ENCODE measurements at places on chromosomes 2 and 18. TPM values are rescaled to one million over a fixed set of nuclear protein-coding genes. Genes with fewer than 3 reads are reported as not detected.

DNA sequence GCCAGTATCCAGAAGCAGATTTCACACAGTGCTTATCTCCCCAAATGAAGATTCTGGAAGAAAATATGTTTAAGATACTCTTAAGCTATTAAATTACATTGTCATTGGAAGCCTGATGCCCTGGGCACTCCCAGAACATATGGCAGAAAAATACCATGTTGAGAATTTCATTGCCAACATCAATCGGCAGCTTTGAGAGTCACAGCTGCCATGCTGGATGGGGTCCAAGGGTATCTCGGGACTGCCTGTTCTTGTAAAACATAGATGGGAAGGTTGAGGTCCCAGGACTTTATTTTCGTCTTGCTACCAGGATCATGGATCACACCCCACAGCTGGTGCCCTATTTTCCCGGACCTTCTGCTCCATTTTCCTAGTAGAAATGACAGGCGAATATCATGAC lies 632.5 kb downstream of the SUCLG1 start:
- no peaks in the 10 kb centered on the region for H3K27me3 ChIP-seq
- no peak for DNase-seq
- H3K4me1 ChIP-seq, result no peaks in the 10 kb centered on the region
- no peak overlapping the region for H3K4me3 ChIP-seq

The DYNC1I2 gene
- total RNA-seq, result 67.8 TPM

DNA sequence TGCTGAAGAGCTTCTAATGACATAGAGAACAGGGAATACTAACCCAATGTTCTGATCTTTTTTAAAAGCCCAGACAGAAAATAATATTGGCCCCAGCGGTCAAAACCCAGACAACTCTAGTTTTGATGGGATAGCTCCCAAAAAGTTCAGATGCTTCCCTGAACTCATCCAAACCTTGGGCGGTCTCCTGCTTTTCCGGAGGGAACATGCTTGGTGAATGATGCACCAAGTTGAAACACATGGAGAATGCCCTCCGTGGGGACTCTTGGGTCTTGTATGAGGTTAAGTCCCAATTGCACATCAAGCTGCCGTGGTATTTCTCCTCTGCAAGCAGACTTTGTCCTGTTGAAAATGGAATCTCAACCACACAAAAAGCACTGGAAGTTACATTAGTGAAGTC lies 120.7 kb upstream of the CTAGE1 start:
- no peaks in the 10 kb centered on the region for H3K36me3 ChIP-seq
- H3K4me1 ChIP-seq, result no peaks in the 10 kb centered on the region
- H3K27ac ChIP-seq, result peak overlapping the region; percentile 62
- DNase-seq, result peak; percentile 85
- no peak overlapping the region for H3K4me3 ChIP-seq

DNA sequence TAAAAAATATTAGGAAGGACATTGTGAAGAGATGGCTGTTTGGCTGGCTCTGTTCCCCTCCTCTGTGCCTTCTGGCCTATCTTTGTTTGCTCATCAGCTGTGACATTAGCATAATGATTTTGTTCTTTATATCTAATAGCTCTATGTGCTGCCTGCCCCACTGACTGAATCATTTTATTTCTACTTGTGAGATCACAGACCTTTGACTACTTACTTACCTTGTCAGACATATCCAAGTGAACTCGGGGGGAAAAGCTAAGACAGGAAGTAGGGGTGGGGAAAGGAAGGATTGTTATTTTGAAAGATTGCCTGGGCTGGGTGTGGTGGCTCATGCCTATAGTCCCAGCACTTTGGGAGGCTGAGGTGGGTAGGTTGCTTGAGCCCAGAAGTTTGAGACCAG lies 104.2 kb downstream of the ASAP2 start:
- peaks cover 46% of the 10 kb centered on the region for H3K4me1 ChIP-seq
- DNase-seq, result no peak
- no peaks in the 10 kb centered on the region for H3K27me3 ChIP-seq
- no peaks in the 10 kb centered on the region for H3K36me3 ChIP-seq
- H3K27ac ChIP-seq, result peak overlapping the region; percentile 75
- H3K4me3 ChIP-seq, result no peak overlapping the region

- H3K27ac ChIP-seq, result no peak overlapping the region
- no peaks in the 10 kb centered on the region for H3K27me3 ChIP-seq
- no peak overlapping the region for H3K4me3 ChIP-seq
- no peaks in the 10 kb centered on the region for H3K36me3 ChIP-seq
- no peak for DNase-seq
These were observed 14.4 kb upstream of the RPE start for GRCh38 chr2:209988010-209988409.

DNA sequence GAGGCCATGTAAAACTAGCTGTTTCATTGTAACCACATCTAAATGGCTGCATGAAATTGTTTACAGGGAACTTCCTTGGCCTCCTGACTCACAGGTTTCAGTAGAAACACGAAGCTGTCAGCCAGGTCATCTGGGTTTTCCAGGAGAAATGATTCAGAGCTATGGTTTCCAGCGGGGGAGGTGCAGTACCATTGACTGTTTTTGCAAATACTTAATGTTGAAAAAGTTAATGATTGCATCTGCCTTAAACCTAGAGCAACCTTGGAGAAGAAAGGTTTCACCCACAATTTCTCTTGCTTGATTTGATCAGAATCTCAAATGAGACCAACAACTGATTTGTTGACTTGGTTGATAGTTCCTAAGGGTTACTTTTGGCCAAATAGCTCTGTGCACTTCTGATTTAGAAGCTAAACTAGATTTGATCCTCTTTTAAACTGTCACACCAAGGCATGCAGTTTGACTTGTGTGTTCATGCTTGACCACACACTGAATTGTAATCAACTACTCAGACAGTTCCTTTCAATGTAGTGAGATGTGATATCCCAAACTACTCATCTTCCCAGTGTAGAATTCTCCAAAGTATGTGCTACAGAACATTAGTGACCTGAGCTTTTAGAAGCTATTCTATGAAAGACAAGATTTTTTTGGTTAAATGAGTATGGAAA lies 193.5 kb upstream of the CHST9 start:
- no peak for DNase-seq
- H3K27ac ChIP-seq, result no peak overlapping the region
- no peak overlapping the region for H3K4me3 ChIP-seq
- H3K27me3 ChIP-seq, result no peaks in the 10 kb centered on the region
- no peaks in the 10 kb centered on the region for H3K4me1 ChIP-seq
- no peaks in the 10 kb centered on the region for H3K36me3 ChIP-seq

- H3K27me3 ChIP-seq, result no peaks in the 10 kb centered on the region
- no peak for DNase-seq
- no peaks in the 10 kb centered on the region for H3K36me3 ChIP-seq
- H3K4me3 ChIP-seq, result no peak overlapping the region
These were observed 124.8 kb downstream of the SCG2 start for GRCh38 chr2:223477318-223477717.

GRCh38 chr2:464562-465309 lies 176.8 kb upstream of the ALKAL2 start:
- no peak overlapping the region for H3K4me3 ChIP-seq
- H3K27ac ChIP-seq, result no peak overlapping the region
- DNase-seq, result no peak
- H3K27me3 ChIP-seq, result no peaks in the 10 kb centered on the region

- no peak overlapping the region for H3K4me3 ChIP-seq
- no peak overlapping the region for H3K27ac ChIP-seq
- no peaks in the 10 kb centered on the region for H3K27me3 ChIP-seq
- H3K4me1 ChIP-seq, result no peaks in the 10 kb centered on the region
- no peaks in the 10 kb centered on the region for H3K36me3 ChIP-seq
These were observed 12.3 kb upstream of the CIB4 start for GRCh38 chr2:26653207-26654060.

DNA sequence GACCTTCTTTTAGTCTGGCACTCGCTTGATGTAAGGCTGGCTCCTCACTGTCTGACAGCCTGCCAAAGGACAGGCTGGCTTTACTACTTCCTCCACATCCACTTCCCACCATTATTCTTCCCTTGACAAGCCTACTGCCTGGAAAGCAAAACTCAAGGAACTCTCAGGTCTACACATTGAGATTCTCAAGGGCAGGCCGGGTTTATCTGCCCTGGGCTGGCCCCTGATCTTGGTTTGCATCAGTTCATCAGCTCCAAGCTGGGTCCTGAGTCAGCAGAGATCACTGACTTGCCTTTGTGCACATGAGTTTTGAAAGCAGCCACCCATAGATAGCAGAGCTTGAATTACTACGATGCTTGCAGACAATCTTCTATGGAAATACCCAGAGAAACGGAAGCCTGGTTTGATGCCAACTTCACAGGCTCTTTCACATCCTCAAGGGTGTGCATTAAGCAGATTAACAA lies 53.9 kb downstream of the KCTD18 start:
- peaks cover 7% of the 10 kb centered on the region for H3K36me3 ChIP-seq
- peaks cover 16% of the 10 kb centered on the region for H3K4me1 ChIP-seq
- H3K27ac ChIP-seq, result peak overlapping the region; percentile 55
- H3K27me3 ChIP-seq, result no peaks in the 10 kb centered on the region
- no peak for DNase-seq

DNA sequence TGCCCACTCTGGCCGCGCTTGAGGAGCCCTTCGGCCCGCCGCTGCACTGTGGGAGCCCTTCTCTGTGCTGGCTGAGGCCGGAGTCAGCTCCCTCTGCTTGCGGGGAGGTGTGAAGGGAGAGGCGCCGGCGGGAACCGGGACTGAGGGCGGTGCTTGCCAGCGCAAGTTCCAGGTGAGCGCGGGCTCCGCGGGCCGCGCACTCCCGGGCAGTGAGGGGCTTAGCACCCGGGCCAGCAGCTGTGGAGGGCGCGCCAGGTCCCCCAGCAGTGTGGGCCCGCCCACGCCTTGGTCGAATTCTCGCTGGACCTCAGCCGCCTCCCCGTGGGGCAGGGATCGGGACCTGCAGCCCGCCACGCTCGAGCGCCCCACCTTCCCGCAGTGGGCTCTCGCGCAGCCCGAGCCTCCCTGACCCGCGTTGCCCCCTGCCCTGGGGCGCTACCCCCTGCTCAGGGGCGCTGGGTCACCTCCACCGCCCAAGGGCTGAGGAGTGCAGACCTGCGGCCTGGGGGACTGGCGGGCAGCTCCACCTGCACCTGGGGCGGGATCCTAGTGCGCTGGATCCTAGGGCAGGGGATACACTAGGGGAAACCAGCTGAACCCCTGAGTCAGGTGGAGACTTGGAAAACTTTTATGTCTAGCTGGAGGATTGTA lies 97.3 kb downstream of the CD8B2 start:
- peaks cover 4% of the 10 kb centered on the region for H3K27me3 ChIP-seq
- no peak overlapping the region for H3K27ac ChIP-seq
- no peaks in the 10 kb centered on the region for H3K36me3 ChIP-seq
- H3K4me3 ChIP-seq, result peak overlapping the region; percentile 2
- DNase-seq, result no peak

DNA sequence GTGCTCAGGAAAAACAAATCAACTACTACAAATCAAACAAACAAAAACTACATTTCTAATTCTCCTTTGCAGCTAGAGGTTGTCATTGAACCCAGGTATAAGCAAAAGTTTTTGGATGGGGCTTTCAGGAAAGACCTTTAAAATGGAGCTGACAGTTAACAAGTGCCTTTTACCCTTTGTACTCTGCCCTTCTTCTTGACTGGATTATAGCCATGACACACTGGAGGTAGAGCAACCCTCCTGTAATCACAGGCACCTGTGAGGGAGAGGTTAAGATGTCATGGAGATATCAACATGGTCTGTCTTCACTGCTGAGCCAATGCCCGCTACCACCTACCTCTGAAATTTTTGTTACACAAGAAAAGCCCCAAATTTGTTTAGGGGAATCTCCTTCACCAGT lies 100.0 kb upstream of the GLS start:
- no peaks in the 10 kb centered on the region for H3K4me1 ChIP-seq
- H3K36me3 ChIP-seq, result no peaks in the 10 kb centered on the region
- no peaks in the 10 kb centered on the region for H3K27me3 ChIP-seq
- no peak for DNase-seq
- H3K4me3 ChIP-seq, result no peak overlapping the region

The RBKS gene
- total RNA-seq, result 2.1 TPM

The RGPD3 gene
- total RNA-seq, result 0.43 TPM

GRCh38 chr2:84302513-84303412 lies 156.3 kb downstream of the SUCLG1 start:
- no peaks in the 10 kb centered on the region for H3K4me1 ChIP-seq
- H3K36me3 ChIP-seq, result no peaks in the 10 kb centered on the region
- no peak overlapping the region for H3K4me3 ChIP-seq

- no peak for DNase-seq
- H3K4me3 ChIP-seq, result no peak overlapping the region
- H3K36me3 ChIP-seq, result no peaks in the 10 kb centered on the region
- H3K27me3 ChIP-seq, result peaks cover 14% of the 10 kb centered on the region
- H3K27ac ChIP-seq, result no peak overlapping the region
These were observed 8.6 kb downstream of the ALPG start for GRCh38 chr2:232415138-232415690.

- H3K27ac ChIP-seq, result no peak overlapping the region
- peak; percentile 75 for DNase-seq
- H3K27me3 ChIP-seq, result no peaks in the 10 kb centered on the region
- H3K36me3 ChIP-seq, result no peaks in the 10 kb centered on the region
- H3K4me3 ChIP-seq, result no peak overlapping the region
These were observed 411.7 kb downstream of the DSEL start for GRCh38 chr18:67104700-67105284.

- no peak overlapping the region for H3K4me3 ChIP-seq
- peaks cover 11% of the 10 kb centered on the region for H3K4me1 ChIP-seq
- no peak overlapping the region for H3K27ac ChIP-seq
- H3K27me3 ChIP-seq, result peaks cover 6% of the 10 kb centered on the region
- DNase-seq, result no peak
These were observed 4.8 kb upstream of the ATP6V1C2 start for GRCh38 chr2:10716581-10716980.

DNA sequence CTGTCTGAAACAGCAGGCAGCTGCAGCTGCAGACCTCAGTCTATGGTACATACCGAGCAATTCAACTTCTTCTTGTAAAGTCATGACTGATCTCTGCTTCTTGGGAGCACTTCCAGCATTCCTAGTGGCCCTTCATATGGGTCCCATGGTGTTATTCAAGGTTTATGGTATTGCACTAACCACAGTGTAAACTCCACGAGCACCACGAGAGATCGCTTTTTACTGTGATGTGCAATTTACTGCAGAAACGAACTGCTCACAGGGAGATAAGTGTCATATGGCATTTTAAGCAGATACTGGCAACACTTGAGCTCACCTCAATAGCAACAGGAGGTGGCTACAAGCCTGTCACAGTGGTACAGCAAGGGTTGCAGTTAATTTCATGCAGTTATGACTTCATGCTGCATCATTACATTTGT lies 38.6 kb upstream of the SH3BP4 start:
- no peak overlapping the region for H3K27ac ChIP-seq
- H3K36me3 ChIP-seq, result no peaks in the 10 kb centered on the region
- no peak for DNase-seq
- H3K27me3 ChIP-seq, result no peaks in the 10 kb centered on the region
- H3K4me1 ChIP-seq, result no peaks in the 10 kb centered on the region
- no peak overlapping the region for H3K4me3 ChIP-seq

The STPG4 gene
- not detected for total RNA-seq

Data from right atrium auricular region (tissue), 2 donors.